NCI-H1105 (cell line): ENCODE measurements at places on chromosomes 6 and 20.

DNA sequence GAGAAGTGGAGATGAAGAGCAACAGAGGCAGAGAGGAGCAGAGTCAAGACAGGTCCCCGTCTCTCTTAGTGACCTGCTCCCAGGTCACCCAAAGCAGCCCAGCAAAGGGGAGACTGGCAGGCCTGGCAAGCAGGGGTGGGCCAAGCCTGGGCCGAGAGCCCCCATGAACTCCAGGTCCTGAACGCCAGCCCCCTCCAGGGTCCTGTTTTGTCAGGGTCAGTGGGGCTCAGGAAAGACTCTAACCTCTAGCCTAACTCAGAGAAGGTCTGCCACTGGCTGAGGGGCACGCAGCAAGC lies 1.2 kb downstream of the NECAB3 start:
- DNase-seq = no peak

DNA sequence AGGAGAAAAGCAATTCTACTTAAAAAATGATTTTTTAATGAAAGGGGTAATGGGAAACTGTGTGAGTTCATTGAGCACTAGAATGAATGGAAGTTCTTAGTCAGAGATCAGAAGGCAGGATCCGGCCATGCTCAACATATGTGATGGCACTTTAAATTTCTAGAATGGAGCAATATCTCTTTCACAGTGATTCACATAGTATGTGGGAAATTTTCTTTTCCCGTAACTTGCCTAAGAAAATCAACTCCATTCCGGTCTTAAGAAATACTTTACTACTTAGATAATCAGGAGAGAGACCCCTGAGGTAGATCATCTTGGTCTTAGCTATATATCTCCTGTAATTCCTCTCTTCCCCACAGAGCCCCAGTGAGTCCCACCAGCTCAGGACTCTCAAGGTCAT lies 131.8 kb downstream of the SCML4 start:
- no peak for DNase-seq

DNA sequence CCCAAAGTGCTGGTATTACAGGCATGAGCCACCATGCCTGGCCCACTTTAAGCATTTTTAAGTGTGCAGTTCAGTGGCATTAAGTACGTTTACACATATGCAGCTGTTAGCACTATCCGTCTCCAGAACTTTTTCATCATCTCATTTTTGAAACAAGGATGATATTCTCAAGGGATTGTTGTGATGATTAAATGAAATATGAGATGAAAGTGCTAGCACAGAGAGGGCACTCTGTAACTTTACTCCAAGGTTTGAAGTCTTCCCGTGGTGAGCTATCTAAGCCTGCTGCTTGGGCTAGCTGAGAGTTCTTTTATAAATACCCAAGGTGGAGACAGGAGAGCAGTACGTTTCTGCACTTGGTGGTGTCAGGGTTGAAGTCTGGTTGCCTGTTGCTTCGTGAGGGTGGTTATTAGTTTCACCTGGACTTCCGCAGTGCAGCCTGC lies 6.6 kb downstream of the TM9SF4 start:
- no peak for DNase-seq

DNA sequence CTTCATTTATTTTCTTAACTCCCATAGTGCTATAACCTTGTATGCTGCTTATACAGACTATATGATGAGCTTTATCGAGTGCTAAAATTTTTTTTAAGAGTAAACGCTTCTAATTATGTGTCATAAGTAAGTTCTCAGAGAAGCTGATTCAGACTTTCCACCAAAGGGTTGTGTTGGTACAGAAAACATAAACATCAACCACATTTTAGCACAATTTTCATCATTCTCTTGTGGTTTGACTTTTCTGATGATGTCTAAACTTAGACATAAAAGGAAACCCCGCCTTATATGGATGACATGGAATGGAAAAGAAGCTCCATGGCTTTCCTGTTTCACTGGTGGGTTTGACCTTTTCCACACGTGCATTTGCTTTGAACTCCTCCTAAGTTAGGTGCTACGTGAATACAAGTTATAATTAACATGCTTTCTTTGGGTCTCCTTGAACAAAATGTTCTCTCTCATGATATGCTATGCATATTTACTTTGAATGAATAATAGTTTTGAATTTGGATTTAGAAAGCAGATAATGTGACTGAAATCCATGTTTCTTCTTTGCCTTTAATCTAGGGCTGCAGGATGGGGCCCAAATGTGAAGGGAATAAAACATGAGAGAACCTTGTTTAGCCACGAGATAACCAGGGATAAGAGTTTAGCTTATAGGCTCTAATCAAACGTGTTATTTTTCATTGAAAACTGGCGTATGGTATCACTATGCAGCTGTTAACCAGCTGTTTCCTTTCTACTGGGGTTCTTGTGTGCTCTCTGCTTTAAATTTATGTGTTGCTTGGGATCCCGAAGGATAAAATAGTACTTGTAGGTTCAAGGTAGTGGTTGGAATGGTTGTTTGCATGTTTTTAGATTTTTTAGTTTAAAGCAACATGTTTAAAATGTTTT lies 127.1 kb upstream of the AHI1 start:
- no peak for DNase-seq

GRCh38 chr6:33896391-33897188 lies 92.8 kb upstream of the MLN start:
- no peak for DNase-seq

DNA sequence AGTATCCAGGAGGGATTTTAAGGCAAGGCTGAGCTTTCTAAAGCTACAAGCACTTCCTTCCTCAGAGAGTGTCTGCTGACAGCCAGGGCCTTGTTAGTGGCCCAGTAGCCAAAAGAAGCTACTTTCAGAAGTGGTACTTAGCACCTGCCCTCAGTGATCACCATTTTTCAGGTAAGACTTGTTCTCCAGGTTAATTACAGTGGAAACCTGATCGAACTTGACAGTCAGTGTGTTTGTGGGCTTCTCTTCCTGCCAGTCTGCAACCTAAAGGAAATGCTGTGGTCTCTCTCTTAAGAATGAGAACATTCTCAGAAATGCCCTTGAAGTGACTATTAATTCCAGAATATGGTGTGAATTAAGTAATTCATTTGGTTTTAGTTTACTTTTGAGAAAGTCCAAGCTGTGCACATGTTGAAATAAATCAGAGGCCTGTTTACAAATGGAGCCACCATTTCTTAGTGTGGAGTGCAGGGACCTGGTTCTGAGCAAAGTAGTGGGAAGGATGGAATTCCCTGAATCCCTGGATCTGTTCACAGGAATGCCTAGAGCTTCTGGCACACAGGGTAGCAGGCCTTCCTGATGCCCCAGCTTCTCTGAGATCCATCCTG lies 185.3 kb upstream of the AGPAT4 start:
- DNase-seq = no peak

- no peak for DNase-seq
Measured at GRCh38 chr6:41224800-41225199, 3.3 kb upstream of the TREML4 start.

DNA sequence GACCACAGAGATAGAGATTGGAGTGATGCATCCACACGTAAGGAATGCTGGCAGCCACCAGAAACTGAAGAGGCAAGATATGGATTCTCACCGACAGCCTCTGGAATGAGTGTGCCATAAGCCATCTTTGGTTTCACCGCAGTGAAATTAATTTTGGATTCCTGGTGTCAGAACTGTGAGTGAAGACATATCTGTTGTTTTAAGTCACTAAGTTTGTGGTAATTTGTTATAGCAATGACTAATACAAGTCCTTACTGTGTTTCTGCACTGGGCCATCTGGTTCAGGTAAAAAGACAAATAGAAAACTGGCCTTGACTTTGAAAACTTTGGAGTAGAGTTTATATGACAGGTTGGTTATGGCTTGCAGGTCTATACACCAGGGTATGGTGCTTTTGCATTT lies 261.9 kb downstream of the PHF3 start:
- DNase-seq = no peak

DNA sequence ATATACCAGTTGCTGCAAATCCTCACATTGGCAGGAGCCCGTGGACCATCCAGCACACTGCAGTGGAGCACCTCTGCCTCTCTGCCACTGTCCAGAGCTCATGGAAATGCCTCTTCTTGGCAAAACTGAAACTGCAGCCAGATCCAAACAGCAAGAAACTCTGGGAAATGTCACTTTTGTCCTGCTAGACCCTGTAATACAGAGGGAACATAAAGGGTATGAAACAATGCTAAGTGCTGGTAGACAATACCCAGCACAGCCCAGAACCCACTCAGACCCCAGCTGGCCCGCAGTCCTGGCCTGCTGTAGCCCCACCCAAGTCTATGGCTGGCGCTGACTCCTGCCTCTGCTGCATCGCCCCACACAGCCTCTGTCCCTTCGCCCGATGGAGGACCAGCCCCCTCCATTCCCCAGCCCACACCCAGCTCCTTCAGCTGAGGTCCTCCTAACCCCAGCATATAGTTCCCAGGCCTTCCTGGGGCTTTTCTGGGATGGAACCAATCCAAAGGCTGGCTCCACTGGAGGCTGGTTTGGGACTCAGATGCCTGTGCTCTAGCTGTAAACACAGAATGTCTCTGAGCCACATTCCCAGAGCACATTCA lies 242.5 kb downstream of the LRFN2 start:
- no peak for DNase-seq

DNA sequence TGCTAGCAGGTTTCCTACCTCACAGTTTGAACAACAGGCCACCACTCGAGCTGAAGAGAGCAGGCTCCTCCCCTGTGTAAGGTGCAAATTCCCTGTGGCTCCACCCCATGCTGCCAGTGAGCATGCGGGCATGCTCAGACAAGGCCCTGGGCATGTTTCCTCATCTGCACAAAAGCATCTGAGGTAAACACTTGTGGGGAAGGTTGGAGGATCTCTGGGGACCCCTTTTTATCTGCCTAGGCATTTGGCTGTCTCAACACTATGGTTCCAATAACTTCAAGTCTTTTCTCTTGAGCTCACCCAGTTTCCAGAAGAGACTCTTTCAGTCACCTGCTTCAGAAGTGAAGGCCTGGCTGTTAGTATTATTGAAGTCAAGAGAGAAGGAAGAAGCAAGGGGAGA lies 9.4 kb downstream of the C6orf58 start:
- no peak for DNase-seq

DNA sequence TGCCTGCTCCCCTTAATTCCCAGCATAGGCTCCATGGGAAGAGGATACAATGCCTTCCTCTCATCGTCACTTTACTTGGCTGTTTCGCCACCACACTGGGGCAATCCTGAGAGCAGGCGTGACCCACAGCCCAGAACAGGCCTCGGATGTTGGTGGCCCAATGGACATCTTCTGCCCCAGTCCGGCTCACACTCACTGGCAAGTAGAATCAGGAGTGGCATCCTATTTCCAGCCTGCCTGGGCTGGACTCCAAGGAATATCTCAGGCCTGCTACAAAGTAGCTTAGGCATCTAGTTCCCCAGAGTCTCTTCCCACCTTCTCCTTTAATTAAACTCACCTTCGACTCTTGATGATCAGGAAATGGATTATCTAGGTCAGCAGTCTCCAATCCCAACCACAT lies 110.5 kb downstream of the LRFN2 start:
- no peak for DNase-seq

- no peak for DNase-seq
Measured at GRCh38 chr6:65064844-65065243, 642.2 kb downstream of the EYS start.

DNA sequence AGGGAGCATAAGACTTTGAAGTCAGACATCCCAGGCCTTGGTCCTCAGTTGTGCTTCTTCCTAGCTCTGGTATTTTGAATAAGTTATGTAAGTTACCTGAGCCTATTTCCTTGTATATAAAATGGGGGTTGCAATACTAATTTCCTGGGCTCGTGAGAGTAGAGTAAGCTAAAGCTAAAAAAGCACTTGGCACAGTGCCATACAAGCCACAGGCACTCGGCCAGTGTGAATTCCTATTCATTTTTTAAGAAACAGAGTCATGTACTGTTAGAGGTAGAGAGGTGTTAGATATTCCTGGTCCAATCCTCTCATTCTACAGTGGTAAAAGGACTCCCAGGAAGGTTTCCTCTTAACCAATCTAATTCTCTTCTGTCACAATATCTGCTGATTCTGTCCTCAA lies 79.6 kb upstream of the EPB41L1 start:
- no peak for DNase-seq

- no peak for DNase-seq
Measured at GRCh38 chr6:158766621-158767455, 52.3 kb downstream of the EZR start.

- DNase-seq = no peak
Measured at GRCh38 chr6:39792540-39793450, 619 bp downstream of the DAAM2 start.

DNA sequence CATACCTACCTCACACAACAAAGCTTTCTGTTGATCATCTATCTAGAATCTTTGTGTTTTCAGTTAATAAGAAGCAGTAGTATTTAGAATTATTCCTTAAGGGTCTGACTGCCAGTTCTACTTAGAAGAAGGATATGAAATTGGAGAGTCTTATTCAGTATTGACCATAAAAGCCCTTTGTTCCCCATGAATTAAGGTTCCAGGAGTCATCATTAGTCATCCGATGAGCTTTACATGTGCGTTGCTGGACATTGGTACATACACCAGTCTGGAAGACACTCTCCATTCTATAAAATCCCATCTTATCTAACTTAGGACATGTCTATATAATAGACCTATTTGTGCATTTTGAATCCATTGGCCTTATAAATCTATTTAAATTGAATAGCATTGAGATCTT lies 34.4 kb upstream of the RNF217 start:
- DNase-seq = no peak

DNA sequence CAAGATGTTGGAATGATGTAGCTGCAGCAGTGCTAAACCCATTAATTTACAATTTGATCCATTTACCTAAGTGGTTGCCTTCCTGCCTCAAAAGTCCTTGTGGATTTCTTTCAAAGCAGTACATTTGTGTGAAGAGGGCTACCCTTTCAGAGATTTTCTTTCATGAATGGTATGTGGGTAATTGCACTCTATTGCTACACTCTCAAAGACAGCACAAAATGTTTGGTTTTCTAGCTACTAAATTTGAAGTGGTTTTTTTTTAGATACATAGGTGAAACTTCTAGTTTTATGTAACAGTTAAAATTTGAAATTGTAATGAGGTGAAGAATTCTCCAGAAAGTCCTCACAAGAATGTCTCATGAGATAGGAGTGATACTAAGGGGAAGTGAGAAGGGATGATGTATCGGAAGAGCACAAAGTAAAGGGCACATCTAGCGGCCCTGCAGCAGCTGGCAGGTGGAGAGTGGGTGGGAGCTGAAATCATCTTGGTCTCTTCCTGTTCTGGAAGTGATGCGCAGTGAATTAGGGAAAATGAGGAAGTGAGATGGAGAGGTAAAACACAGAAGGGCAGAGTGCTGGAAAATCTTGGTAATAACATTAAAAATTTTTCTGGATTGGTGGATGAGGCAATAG lies 236.8 kb upstream of the MAN1A1 start:
- no peak for DNase-seq

DNA sequence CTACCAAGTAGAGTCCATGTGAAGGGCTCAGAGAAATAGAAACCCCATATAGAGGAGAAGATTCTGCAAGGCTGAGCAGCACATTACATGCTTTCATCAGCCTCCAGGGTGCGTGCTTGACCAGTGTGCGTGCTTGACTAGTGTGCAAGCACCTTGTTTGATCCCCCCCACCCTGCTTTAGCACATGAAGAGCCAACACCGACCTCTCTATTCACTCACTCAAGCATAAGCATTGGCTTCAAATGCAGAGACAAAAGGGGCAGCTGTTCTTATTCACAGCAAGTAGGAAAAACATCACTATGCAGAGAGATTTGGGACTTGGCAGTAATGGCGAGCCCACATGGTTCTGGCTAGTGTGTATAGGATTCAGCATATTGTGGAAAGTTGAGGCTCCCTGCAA lies 278.7 kb upstream of the RNF217 start:
- no peak for DNase-seq

GRCh38 chr6:166343150-166343487 lies 774 bp upstream of the SFT2D1 start:
- no peak for DNase-seq

GRCh38 chr6:69489970-69490369 lies 306.8 kb downstream of the LMBRD1 start:
- DNase-seq = no peak
